Right ventricle myocardium inferior (tissue), 1 donor: ENCODE measurements at places on chromosomes 3 and 15. TPM values are rescaled to one million over a fixed set of nuclear protein-coding genes. Genes with fewer than 3 reads are reported as not detected.

The SMCO1 gene
- total RNA-seq = 78.6 TPM

GRCh38 chr3:66481071-66482017, 19.5 kb downstream of the LRIG1 start:
- no peak for DNase-seq

DNA sequence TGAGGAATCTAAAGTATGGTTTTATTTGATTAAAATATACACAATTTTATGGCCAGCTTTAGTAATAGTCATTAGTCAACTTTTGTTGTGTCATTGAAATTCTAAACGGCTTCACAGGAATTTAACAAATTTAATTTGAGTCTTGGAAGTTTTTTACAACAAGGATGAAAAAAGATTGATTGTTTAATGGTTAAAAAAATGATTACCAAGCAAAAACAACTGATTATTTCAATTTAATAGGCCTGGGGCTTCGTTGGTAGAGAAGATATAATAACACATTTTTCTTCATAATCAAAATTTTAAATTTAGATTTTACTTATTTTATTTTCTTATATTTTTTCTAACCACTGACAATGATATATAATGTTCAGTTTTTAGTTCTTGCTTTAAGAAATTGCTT, 4.4 kb downstream of the MME start:
- no peak for DNase-seq

DNA sequence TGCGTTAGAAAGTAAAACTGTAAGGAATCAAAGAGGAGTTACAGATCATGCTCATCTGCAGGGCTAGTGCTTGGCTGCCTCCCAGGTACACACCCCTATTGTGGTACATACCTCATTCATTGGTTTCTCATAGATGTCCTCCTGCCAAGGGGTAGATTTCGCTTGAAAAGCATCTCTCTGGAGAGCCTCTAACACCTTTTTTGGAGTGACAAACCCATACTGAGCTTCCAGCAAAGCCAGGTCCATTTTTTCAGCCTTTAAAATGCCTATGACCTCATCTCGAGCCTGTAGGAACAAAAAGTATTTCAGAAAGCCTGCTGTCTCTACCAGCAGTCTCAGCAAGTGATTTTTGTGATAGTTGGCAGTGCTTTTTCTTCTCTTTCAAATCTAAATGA, 112.1 kb downstream of the CMSS1 start:
- no peak for DNase-seq

DNA sequence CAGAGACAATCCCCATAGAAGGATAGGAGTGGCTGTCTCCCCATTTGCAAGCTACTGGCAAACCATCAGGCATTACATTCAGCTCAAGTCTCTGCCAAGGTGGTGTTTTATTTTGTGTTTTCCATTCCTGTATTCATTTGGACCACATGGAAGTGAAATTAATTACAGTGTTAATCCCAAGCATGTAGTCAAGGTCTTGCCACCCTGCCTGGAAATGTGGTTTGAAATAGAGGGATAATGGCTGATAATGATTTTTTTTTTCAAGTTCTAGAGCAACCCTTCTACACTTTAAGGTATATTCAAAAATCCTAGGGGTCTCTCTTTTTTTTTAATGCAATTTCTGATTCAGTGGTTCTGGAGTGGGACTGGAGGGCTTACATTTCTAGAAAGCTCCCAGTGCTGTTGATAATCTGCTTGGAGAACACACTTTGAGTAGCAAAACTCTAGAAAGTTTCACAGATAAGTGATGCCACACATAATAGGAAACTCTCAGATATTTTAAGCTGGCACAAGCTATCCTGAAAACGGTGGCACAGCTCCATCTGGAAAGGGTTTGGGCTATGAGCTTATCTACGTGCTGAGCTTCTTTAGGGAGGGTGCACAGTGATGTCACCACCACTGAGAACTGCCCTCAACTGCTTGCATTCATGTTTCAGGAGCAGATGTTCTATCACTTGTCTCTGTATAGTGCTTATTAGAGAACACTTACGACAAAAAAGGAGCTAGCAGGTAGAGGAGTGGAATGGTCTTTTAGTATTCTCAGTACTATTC, 140.1 kb upstream of the IL12A start:
- no peak for DNase-seq
